Aorta (tissue), 5 donors: ENCODE measurements at places on chromosomes 4 and X. TPM values are rescaled to one million over a fixed set of nuclear protein-coding genes. Genes with fewer than 3 reads are reported as not detected.

Gene CRMP1
- total RNA-seq, result 2.0 TPM

Gene HSD17B13
- total RNA-seq, result 0.32 TPM

Gene LRCH2
- total RNA-seq, result 10.9 TPM

Gene KCNE5
- total RNA-seq, result 0.39 TPM

Gene HAUS7
- 76.0 TPM for total RNA-seq

Gene PRKG2
- total RNA-seq, result 0.24 TPM

Gene SSX4
- not detected for total RNA-seq

Gene APLN
- 11.0 TPM for total RNA-seq

Gene HTN1
- not detected for total RNA-seq

Gene BRS3
- not detected for total RNA-seq

Gene TLR6
- 12.8 TPM for total RNA-seq

Gene FGG
- not detected for total RNA-seq

Gene TMPRSS11F
- total RNA-seq, result not detected

Gene ZNF157
- 0.13 TPM for total RNA-seq

Gene F11
- 0.48 TPM for total RNA-seq

Gene PGAM4
- not detected for total RNA-seq

Gene RASGEF1B
- total RNA-seq, result 12.6 TPM

Gene DNAAF6
- not detected for total RNA-seq

Gene RTL3
- total RNA-seq, result 0.87 TPM

Gene SH3D19
- 71.5 TPM for total RNA-seq

Gene JCHAIN
- total RNA-seq, result 8.0 TPM

Gene GAGE12H
- total RNA-seq, result not detected

Gene SHROOM4
- total RNA-seq, result 10.0 TPM

Gene PRDM5
- 14.0 TPM for total RNA-seq

Gene DRP2
- 1.9 TPM for total RNA-seq

Gene FHDC1
- total RNA-seq, result 3.0 TPM

Gene NHS
- 28.2 TPM for total RNA-seq

Gene FREM3
- total RNA-seq, result 0.36 TPM

Gene FHIP1A
- total RNA-seq, result 2.8 TPM

Gene TENM3
- 5.5 TPM for total RNA-seq

Gene REST
- 39.1 TPM for total RNA-seq

Gene CLDN22
- total RNA-seq, result not detected

Gene BEX1
- total RNA-seq, result 1.2 TPM

Gene TBL1X
- 42.1 TPM for total RNA-seq

Gene TSPYL2
- total RNA-seq, result 89.3 TPM

Gene ESX1
- not detected for total RNA-seq

Gene AMTN
- total RNA-seq, result not detected

Gene FAM114A1
- 104 TPM for total RNA-seq

Gene PAGE1
- not detected for total RNA-seq

Gene XAGE2
- not detected for total RNA-seq

Gene DDIT4L
- total RNA-seq, result 7.0 TPM

Gene GPM6B
- total RNA-seq, result 19.6 TPM
